Stimulated activated CD8-positive, alpha-beta memory T cell treated with anti-CD3 and anti-CD28 coated beads, Interleukin-15, amount 100 ng/mL, for 1 hour (primary cell): ENCODE measurements at places on chromosomes 2 and 18.

GRCh38 chr2:26519396-26520147 lies 41.6 kb upstream of the OTOF start:
- DNase-seq, result no peak

- DNase-seq, result no peak
Observed at GRCh38 chr2:187415449-187415848, 32.6 kb downstream of the CALCRL start.

GRCh38 chr2:104402825-104403224 lies 451.1 kb upstream of the POU3F3 start:
- no peak for DNase-seq

- no peak for DNase-seq
Observed at GRCh38 chr2:102141011-102141943, 1.3 kb upstream of the IL1R1 start.

DNA sequence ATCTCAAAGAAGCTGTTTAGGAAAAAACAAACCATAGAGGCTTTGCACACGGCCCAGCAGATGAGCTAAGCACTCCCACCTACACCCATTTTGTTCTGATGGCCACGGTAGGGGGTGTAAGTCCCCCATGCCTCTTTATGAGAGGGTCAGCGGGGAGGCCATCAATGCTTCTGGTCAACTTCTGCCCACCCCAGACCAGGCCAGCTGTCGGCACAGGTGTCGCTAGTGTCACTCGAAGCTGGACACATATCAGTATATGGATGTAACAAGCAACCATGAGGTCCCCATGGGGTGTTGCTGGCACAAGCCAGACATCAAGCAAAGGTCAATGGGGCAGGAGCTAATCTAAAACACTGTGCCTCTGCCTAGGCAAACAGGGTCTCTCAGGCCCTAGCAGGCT lies 23.7 kb upstream of the SLC35F6 start:
- no peak for DNase-seq

- DNase-seq, result no peak
Observed at GRCh38 chr2:218518876-218519275, 49.3 kb downstream of the USP37 start.

GRCh38 chr2:66426244-66427111 lies 8.4 kb upstream of the MEIS1 start:
- DNase-seq, result no peak

DNA sequence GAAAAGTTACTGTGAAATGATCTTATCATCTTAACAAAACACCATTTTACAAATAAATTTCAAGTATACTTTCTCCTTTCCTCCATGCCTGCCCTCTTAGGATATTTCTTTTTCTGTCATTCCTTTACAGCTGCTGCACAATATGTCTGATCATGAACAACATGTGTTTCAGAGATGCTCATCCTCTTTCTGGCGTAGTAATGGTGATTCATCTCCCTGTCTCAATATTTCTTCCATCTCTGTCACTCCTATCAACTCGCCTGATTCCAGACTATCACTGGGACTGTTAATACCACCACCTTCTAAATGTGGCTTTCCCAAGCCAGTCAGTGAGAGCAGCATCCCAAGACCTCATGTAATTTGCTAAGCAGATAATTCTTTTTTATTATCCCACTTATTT lies 290.5 kb downstream of the GULP1 start:
- no peak for DNase-seq

- DNase-seq, result no peak
Observed at GRCh38 chr2:149745396-149746230, 158.0 kb upstream of the MMADHC start.

DNA sequence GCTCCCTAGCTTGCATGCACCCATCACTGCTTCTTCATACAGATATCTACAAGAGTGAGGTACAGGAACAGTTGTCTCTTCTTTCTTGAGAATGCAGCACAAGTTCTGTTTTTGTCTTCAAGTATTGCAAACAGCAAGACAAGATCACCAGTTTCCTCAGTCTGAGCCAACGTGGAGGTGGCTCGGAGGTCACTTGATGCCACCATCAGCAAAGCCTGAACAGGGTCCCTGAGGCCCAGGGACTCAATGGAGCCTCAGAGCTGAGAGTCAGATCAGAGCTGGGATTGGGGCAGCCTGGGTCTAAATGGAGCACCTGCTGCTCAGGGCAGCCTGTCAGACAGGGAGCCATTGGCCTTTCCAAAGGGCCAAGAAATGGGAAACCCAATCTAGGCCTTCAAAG lies 290.7 kb upstream of the ID2 start:
- no peak for DNase-seq

- DNase-seq, result no peak
Observed at GRCh38 chr2:74099835-74100234, 47.9 kb downstream of the BOLA3 start.

DNA sequence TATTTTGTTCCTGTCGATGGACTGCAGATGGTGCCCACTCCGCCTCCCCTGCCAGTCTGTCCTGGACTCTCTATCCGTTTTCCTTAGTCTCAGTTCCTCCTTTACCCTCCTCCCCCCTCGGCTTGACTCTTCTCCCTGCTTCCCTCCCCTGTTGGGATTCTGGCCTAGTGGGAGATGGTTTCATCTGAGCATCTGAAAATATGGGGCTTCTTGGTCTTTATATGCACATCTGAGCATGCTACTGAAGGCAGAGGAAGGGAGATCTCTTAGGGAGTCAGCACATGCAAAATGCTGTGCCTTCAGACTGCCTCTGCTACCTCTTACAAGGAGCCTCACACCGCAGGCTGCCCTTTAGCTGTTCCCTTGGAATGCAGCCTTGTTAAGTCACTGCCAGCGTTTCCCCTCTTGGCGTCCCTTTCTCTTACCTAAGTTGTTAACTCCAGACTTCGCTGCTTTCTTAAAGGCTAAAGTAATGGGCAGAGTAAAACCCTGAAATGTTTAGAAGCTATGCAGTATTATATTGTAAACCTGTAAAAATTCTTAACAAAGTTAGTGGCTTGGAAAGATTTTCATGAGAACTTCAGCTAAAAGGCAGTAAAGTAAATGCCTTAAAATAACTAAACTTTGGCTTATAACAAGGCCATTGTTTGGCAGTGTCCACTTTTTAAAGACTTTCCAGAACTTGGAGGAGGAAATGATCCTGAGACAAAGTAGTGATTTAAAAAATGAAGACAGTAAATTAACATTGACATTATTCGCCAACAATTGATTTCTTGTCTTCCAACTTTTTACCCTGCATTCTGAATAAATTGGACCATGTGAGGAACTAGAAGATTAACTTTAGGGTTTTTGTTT lies 49.8 kb downstream of the LDLRAD4 start:
- no peak for DNase-seq

DNA sequence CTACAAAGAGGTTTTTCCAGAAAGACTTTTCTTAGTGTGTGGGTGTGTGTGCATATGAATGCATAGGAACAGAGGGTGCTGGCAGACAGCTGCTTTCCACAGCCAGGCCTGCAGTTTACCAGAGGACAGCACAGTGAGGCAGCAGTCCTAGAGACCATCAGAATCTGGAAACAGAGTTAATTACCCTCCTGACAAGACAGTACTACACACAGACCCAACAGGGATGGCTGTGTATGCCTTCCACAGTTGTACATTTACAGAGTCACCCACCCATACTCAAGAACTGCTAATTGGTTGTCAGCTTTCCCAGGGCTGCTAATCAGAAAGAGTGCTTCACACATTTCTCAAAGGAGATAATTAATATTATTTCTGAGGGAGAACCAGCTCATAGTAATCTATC lies 104.7 kb downstream of the FEZ2 start:
- DNase-seq, result no peak

GRCh38 chr2:169200756-169201155 lies 131.4 kb downstream of the DHRS9 start:
- no peak for DNase-seq

GRCh38 chr2:15840148-15840547 lies 100.2 kb upstream of the MYCN start:
- DNase-seq, result no peak

- no peak for DNase-seq
Observed at GRCh38 chr2:127792805-127793204, 18.2 kb downstream of the WDR33 start.

- no peak for DNase-seq
Observed at GRCh38 chr2:69103419-69103818, 90.4 kb downstream of the ANTXR1 start.

GRCh38 chr2:215590010-215590745 lies 154.3 kb upstream of the FN1 start:
- DNase-seq, result no peak

DNA sequence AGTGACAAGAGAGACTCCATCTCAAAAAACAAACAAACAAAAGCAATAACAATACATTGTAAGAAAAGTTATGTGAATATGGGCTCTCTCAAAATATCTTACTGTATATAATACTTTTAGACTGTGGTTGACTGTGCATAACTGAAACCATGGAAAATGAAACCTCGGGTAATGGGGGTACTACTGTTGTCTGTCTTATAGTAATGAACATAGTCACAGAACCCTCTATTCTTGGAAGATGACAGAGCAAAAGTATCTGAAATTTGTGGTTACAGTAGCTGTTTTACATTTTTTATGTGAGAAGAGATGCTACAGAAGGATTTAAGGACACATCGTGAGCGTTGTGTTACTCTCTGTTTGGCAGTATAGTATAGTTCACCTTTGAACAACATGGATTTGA lies 60.5 kb downstream of the MAP4K4 start:
- DNase-seq, result no peak

DNA sequence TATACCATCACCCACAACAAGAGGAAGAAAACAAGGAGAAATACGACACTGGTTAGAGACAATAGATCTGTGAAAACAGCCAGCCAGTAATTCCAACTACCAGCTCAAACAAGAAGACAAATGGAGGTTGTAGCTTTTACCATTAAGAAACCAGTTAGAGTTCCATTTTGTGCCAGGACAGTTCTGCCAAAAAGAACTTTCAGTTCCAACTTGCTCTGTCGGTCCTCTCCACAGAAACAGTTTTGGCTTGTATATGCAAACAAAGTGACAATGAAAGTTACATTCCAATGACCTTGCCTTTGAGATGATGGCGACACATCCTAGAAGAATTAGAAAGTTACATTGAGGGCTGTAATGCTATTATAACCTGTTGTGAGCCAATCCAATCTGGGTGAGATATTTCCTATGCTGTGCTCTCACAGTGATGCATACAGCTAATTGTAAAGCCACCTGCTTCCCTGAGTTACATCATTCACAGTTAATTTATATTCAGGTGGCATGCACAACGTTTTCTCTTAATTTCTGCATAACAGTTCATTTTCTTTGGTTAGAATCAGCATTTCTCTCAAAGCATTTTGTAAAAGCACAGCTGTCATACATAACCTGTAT lies 1378.4 kb upstream of the PIK3C3 start:
- no peak for DNase-seq

DNA sequence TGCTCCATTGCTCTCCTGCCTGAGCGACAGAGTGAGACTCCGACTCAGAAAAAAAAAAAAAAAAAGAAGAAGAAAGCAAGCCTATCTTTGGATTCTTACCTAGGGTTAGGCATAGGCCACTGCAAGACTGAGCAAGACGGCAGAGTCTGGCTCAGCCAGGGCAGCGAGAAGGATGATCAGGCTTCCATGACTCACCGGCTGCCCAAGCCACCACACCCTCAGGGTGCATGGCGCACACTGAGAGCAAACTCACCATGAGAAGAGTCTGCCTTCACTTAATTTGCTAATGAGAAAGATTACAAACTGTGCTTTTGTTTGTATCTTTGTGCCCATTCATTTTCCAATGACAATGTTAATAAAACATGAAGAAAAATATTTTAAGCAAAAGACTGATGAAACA lies 8.2 kb downstream of the FAM110C start:
- no peak for DNase-seq

GRCh38 chr2:157625296-157625695 lies 3.4 kb downstream of the ACVR1C start:
- DNase-seq, result no peak

DNA sequence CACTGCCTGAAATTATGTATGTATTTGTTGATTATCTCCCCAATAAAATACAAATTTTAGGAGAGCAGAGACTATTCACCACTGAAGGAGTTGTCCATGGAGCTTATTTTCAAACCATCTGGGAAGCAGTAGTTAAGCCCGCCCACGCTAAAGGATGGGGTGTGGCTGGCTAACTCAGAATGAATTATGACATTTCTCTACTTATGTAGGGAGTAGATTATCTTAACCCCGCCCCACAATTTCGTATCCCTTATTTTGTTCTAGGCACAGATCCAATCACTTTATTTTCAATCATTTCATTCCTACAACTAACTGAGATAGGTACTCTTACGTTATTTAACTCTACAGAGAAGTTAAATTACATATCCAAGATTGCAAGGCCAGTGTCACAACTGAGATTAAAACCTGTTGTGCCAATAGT lies 1.4 kb upstream of the LAPTM4A start:
- DNase-seq, result no peak

GRCh38 chr2:44118257-44118656 lies 50.4 kb upstream of the PPM1B start:
- DNase-seq, result no peak

DNA sequence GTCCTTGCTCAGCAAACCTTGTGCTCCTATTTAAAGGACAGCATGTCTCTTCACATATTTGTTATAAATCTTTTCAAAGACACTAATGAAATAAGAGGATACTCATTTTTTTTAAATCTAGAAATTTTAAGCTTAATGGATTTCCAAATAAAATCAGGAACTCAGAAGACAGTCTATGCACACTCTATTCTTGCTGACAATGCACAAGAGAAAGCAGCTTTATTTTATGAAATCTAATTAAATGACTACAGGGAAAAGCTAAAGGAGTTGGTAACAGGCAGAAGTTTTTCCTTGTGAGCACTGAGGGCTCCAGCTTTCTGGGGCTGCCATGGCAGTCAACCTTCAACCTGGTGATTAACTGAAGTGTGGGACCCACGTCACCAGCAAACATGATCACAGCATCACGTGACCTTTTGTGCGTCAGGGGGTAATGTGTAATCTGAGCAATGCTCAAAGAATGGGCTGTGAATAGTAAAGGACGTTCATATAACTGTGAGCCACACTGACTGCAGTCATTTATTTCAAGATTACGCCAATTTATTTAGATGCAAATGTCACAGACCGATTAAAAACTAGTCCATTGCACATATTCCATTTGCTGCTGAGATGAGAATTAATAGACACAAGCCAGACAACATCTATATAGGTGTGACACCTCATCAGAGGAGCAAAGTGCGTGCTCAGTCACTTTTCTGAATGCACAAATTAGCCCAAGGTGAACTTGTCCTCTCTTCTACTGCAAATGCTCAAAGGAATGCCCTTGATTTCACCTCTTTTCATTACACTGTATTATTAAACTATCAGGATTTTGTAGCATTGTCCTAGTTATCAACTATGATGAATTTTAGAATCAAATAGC lies 11.6 kb upstream of the DNER start:
- no peak for DNase-seq

DNA sequence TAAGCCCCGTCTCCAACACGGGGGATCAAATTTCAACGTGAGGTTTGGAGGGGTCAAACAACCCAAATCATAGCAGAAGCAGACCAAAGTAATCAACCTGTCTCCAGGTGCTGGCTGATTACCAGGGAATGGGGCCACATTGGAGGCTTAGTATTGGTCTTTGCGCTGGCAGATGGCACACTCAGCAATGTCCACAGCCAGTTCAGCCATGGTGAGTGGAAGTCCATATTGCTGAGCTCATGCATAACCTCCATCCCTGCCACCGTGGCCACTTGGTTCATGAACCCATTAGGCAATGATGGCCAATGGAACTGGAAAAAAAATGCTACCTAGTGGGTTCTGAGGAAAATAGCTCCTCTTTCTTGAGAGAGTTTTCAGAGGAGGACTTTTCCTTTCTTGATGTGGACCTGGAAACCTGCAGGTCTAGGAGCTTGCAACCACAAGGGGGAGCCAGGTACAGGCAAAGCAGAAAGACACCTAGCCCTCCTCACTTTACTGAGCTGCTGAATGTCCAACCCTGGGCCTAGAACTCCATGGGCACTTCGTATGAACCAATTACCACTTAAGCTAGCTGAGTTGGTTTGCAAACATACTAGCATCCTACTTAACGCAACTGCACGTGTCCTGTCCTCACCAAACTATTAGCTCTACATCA lies 128.0 kb upstream of the GYPC start:
- DNase-seq, result peak; percentile 60
